ENCODE measurements at places on chromosomes 12 and 14.
A peak's percentile ranks its signal among the peaks of the same experiment; 100 is the strongest.

DNA sequence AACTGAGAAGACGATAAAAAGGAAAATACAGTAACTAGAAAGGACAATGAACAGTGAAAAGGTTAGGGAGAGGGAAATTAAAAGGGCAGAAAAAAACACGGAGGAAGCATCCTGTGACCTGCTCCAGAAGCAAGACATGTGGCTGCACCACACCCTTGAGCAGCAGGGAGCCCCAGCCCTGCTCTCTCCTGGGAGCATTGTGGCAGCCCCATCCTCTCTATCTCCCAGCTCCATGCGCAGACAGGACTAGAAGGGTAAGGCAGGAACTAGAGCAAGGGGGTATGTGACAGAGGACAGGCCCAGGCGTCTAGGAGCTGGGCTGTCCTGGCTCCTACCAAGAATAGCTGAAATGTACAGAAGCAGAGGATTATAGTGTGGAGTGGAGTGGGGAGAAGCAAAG lies 38.6 kb upstream of the SMUG1 start:
- DNase-seq, result no peak

- DNase-seq, result no peak
These were observed 78.3 kb upstream of the BDKRB2 start for GRCh38 chr14:96126339-96126782.

DNA sequence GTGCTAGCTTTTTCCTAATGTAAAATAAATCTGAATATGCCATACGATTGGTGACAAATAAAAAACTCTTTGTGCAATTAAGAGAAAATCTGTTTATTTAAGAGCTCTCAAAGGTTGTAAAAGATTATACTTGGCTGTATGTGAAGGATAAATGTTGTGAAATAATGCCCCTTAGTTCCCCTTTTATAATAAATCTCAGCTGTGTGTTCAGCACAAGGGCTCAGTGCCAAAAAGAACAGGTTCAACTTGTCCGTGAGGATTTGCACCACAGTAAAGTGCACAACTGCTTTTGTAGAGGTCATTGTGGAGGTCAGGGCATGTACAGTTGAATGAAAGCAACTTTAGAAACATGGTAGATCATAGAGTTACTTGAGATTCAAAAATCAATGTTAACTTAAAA lies 118.6 kb downstream of the TRMT5 start:
- no peak for DNase-seq

DNA sequence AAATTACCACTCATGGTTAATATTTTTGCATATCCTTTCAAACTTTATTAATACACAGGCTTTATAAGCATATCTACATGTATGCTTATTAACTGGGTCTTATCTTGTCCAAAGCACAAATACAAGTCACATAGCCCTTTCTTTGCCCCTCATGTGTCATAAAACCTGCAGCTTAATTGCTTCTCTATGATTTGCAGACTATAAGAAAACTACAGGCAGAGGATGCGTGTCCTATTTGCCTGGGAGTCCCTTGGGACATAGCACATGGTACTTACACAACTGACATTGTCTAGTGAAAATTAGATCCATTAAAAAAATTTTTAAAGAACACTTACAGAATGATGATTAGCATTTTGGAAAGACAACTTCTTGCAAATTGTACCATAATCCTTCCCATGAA lies 190.5 kb upstream of the PLEKHA5 start:
- DNase-seq, result no peak

GRCh38 chr14:70107309-70107708 lies 81.4 kb downstream of the SLC8A3 start:
- no peak for DNase-seq

DNA sequence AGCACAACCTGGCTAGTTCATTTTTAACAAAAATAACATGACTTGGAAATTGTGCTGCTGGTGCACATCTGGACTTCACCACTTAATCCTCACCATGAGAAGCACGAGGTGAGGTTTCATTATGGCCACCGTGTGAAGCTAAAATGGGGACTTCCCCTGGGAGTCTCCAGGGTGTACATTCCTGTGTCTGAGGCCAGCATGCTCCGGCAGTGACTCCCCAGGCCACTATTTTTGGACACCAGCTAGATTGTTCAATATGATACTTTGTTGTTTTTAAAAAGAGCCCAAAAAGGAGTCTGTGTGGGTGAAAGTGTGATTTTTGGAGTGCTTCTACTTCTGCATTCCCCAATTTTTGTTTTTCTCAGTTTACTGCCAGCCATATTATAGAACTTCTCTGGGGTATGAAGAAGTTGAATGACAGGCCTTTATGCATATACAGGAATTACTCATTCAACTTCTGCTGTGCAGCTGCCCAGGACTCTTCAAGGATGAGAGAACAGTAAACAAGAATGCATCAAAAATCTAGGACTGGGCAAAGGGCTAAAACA lies 16.9 kb upstream of the AICDA start:
- DNase-seq, result no peak

- DNase-seq, result no peak
These were observed 17.0 kb downstream of the ZDHHC22 start for GRCh38 chr14:77124345-77125280.

GRCh38 chr12:69328426-69328825 lies 19.8 kb upstream of the LYZ start:
- no peak for DNase-seq

GRCh38 chr14:83870546-83871270 lies 1659.2 kb upstream of the FLRT2 start:
- no peak for DNase-seq

DNA sequence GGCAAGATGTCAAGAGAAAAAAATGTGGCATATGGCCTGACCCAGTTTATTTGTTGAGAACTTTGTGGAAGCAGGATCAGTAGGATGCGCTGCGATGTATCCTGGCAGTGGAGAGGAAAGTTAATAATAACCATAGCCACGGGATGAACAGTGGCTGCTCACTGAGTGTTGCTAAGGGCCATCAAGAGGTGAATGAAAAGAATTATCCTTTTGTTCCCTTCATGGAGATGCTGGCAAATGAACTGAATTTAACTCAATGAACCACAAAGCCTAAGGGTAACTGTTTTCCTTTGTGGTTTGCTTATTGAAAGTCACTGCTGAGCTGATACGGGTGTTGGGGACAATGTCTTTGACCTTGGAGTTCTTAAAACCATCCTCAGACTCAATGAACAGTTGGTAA lies 476.5 kb downstream of the APAF1 start:
- no peak for DNase-seq

DNA sequence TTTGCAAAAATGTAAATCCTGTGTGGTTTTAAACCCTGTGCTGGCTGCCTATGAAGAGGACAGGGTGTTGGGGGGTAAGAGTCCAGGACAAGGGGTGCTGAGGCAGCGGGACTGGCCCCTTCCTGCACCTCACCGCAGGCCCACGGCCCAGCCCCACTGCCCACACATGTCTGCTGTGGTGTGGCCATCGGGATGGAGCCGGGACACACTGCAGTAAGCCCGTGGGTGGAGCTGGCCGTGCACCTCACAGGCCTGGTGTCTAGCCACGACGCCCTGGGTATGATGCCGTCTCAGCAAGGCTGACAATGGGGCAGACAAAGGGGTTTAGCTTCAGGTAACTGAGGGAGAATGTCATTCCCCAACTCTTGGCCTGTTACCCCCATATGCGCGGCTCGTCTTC lies 19.6 kb downstream of the AMN start:
- no peak for DNase-seq

DNA sequence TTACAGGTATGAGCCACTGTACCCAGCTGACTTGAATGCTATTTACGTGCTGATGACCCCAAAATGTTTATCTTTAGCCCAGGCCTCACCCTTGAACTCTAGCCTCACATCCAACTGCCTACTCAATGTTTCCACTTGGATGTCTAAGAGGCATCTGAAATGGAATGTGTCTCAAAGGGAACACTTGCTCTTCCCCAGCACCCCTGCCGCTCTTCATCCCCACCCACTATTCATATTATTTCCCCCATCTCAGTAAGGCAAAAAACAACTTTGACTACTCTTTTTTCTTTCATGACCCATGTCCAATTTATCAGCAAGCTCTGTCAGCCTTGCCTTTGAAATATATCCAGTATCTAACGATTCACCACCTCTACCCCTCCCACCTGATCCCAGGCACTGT lies 204.6 kb downstream of the PAWR start:
- DNase-seq, result no peak

GRCh38 chr12:4044101-4044500 lies 170.9 kb upstream of the PARP11 start:
- no peak for DNase-seq

- no peak for DNase-seq
These were observed 17.8 kb downstream of the NCOR2 start for GRCh38 chr12:124549629-124550028.

GRCh38 chr12:94555687-94556086 lies 94.7 kb downstream of the TMCC3 start:
- no peak for DNase-seq

- DNase-seq, result no peak
These were observed 10.8 kb downstream of the ITPK1 start for GRCh38 chr14:93104961-93105360.

DNA sequence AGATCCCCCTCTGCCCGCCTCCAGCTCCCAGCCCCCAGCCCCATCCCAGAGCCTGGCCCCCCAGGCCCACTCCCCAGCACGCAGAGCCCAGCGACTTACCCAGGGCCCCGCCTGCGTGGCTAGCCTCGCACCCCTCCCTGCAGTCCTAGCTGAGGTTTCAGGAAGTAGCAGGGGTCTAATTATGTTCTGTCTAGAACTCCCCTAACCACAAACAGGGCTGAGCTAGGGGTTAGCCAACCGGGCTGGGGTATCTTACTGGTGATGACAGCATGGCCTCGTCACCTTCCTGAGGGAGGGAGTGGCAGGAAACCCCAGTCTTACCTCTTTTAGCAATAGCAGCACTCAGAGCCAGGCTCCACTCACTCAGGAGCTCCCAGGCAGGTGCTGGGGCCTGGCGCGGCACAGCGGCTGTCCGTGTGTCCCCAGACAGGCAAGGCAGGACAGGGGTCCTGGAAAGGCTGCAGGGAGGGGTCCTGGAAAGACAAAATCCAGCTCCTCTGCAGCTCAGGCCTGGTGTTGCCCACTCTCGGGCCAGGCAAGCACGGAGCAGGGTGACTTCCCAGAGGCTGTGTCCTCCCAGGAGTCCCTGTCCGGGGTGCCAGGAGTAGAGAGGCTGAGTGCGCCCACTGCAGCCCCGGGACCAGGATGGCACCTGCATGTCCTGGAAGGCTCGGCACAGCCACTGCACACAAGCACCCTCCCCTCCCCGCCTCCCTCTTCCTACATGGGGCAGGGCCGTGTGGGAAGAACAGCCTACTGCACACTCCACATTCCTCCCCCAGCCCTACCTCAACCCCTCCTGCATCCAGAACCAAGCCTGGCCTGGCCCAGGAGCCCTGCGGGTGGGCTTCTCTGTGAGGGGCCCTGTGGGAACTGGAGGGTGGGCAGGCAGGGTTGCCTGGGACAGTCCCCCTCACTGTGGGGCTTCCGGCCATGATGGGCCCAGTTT lies at the start of gene GPR132:
Gene GPR132 (minus strand): TSS at position 151 of the 949 bp plus-strand sequence. CDS start 10,010 bp downstream, outside the sequence.
- peak; percentile 88 for DNase-seq

- no peak for DNase-seq
These were observed 97.1 kb downstream of the SCAF11 start for GRCh38 chr12:45893240-45893639.

DNA sequence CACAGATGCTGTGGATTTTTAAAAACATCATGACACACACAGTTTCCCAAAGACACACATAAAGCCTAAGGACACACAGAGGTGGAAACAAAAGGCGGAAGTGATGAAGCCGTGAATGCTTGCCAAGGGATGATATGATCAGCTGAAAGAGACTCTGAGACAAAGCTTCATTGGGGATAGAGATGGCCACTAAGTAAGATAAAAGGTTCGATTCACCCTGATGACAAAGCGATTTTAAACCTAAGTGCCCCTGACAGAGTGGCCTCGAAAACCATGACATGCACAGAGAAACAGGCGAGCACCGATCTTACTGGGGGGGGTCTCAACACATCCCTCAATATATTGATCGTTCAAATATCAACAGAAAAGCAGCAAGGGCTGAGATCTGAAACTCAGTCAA lies 20.3 kb upstream of the EIF5 start:
- no peak for DNase-seq

DNA sequence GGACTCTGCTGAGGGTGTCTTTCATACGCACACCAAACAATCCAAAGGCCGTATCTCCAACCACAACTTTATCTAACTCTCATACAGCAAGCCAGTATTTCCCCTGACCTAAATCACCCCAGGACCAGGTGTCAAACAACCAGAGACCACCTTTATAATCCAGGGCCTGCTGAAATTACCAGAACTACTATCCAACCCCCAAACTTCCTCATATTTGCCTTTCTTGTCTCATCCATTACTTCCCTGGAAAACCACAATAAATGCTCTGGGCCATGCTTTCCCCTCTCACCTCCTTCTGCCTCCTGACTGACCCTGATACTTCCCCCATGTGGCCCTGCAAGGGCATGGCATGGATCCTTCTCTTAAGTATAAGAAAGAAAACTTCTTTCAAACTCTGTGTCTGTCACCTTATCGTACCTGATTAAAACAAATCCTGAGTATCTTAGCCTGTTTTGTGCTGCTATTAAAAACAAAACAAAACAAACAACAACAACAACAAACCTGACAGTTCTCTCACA lies 44.7 kb upstream of the CRACR2A start:
- DNase-seq, result no peak

DNA sequence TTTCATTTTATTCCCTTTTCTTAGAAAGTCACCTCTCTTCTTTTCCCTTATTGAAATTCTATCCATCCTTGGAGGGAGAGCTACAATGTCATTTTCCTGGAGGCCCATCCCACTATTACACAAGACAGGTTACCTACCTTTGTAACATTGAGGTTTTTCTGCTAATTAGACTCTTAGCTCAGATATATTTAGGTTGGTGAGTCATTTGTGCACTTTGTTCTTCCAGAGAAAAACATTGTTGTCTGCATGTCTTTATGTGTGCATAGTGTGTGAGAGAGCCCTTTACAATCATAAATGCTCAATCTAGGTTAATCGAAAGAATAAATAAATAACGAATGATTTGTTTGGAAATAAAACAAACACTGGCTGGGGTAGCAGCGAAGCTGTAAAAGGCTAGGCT lies 191.8 kb downstream of the DACT1 start:
- DNase-seq, result no peak

DNA sequence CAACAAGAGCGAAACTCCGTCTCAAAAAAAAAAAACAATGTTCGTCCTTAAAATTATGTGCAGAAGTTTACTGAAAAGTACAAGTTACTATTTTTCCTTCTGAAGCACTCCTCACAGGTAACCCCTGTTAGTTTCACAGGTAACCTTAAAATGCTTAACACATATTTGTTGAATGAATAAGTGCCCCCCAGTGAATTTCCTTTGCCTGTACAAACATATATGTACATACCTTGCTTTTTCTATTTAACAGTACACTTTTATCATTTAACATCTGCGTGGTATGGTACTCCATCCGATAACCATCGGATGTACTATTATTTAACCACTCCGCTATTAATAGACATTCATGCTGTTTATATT lies 1.4 kb upstream of the RAB35 start:
- no peak for DNase-seq
